ENCODE measurements at places on chromosomes 5 and 9. TPM values are rescaled to one million over a fixed set of nuclear protein-coding genes. Genes with fewer than 3 reads are reported as not detected.

DNA sequence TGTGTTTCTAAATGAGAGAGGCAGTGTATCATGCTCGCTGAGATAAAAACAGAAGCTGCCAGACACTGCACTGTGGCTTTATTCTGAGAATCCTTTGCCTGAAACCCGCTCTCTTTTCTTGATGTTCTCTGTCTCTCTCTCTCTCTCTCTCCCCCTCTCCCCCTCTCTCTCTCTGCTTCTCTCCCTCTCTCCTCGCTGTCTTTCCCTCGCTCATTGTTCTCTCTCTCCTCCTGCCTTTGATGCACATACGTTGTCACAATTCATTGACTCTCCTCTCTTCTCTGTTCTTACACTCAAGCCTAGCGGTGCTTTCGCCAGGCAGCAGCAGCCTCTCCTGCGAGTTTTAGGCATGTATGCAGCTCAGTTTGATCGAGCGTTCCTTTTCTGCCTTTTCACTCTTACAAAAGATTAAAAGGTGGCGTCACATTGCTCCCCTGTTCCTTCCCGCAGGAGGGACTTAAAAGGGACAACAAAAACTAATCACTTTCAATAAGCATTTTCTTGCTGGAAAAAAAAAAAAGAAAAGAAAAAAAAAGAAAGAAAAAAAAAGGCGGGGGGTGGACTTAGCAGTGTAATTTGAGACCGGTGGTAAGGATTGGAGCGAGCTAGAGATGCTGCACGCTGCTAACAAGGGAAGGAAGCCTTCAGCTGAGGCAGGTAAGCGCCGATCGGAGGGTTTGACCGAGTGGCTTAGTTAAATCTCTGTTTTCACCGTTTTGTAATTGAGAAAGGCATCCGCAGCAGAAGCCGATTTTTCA is 717.9 kb upstream of the WWC1 start:
- DNase-seq: no peak

DNA sequence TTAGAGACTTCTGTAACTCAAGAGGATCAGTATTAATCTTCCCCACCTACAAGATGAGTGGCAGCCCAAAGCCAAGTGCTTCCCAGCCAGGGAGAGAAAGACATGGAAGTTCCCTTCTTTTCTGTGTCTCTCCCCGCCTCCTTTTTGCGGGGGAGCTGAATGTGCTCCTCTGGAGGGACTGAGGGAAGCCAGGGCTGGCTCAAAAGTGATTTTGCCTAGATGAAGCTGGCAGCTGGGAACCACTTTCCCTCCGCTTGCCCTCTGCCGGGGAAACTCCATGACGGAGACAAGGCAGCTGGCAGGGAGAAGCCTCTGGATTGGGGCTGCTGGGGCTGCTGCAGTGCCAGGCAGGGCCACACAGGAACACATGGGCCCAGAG is 24.4 kb downstream of the EGR1 start:
- DNase-seq: peak; percentile 55

The CNTFR gene
- total RNA-seq: 15.4 TPM

The KCNMB1 gene
- 6.6 TPM for total RNA-seq
